ENCODE measurements at places on chromosomes 1 and 21.

- DNase-seq: no peak
Measured at GRCh38 chr1:12173631-12174121, 6.9 kb downstream of the TNFRSF1B start.

GRCh38 chr21:42233067-42233961 is 14.4 kb downstream of the ABCG1 start:
- no peak for DNase-seq

- no peak for DNase-seq
Measured at GRCh38 chr1:237416924-237417655, 375.1 kb downstream of the RYR2 start.

DNA sequence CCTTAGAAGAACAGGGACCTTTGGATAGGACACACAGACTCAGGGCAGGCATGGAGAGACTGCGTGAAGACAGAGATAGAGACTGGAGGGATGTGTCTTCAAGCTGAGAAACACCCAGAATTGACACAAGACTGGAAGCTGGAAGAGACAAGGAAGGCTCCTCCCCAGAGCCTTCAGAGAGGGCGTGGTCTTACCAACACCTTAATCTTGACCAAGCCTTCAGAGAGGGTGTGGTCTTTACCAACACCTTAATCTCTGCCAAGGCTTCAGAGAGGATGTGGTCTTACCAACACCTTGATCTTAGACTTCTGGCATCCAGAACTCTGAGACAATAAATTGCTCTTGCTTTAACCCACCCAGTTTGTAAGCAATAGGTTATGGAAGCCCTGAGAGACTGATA is 481.4 kb upstream of the VAMP3 start:
- DNase-seq: no peak

DNA sequence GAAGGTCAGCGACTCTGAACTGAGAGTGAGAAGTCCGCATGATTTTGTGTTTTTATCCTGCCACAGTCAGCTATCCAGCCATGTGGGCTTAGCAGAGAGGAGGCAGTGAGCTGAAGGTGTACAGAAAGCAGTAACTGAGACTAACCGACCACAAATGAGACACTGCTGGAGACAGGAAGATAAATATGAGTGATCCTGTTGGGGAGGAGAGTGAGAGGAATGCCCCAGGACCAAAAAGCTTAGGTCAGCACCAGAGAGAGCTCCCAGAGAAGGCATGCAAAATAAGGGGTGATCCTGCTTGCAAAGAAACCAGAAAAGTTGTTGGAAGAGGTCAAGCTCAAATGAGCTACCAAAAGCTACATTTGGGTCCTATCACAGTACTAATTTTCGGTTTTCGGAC is 63.7 kb downstream of the HLCS start:
- no peak for DNase-seq
